ENCODE measurements at places on chromosomes 3 and 15.

GRCh38 chr3:133401374-133402135 is 1.7 kb downstream of the BFSP2 start:
- no peak for DNase-seq

GRCh38 chr15:31089368-31090047 is 12.0 kb downstream of the TRPM1 start:
- no peak for DNase-seq

GRCh38 chr3:179697736-179698332 is 45.0 kb downstream of the USP13 start:
- DNase-seq, result no peak

DNA sequence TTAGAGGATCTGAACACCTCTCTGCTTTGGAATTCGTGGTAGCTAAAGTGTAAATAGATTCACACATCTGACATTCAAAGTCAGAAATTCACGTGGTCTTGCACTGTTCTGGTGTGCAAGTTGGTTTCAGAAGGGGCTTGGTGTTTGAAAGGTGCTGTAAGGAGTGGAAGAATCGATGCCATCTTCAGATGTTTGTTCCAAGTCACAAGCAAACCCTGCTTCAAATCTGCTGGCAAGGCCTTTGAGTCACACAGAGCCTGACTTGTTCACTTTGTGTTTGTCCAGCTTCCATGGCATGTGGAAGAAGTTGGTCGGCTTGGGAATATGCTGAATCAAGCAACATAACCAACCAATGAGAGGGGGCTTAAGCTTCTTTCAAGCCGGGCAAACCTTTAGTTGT is 44.3 kb downstream of the SH3GL3 start:
- DNase-seq, result no peak

- DNase-seq, result no peak
Measured at GRCh38 chr3:111076732-111077131, 5.1 kb downstream of the NECTIN3 start.

DNA sequence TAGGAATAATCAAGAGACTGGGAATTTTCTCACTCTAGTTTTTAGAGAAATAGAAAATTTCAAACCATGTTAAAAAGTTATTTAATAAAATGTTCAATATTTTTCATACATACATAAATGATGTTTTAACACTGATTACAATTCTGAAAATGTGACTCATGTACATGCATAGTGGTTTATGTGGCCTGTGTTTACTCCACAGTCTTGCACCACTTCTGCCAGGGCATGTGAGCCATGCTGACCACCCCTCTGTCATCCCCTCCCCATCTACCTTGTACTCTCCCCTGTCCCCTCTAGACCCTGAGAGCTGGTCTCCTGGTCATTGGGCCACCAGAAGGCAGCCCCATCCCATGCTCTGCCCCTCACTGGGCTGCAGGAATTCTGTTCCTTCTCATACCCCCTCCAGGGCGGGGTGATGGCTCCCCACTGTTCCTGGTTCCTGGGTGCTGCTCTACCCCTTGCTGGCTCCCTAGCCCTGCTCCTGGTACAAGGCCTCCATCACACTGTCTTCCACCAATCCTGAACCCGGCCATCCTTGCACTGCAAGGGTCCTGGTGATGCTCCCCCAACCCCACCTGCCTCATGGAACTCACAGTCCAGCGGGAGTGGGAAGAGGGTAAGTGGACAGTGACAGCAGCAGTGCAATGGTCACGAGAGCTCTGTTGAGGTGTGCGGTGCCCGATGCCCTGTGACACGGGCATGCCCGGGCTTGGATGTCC is 24.2 kb upstream of the SLC41A3 start:
- DNase-seq, result no peak

GRCh38 chr15:75456710-75457109 is 5.2 kb upstream of the SIN3A start:
- DNase-seq, result no peak

DNA sequence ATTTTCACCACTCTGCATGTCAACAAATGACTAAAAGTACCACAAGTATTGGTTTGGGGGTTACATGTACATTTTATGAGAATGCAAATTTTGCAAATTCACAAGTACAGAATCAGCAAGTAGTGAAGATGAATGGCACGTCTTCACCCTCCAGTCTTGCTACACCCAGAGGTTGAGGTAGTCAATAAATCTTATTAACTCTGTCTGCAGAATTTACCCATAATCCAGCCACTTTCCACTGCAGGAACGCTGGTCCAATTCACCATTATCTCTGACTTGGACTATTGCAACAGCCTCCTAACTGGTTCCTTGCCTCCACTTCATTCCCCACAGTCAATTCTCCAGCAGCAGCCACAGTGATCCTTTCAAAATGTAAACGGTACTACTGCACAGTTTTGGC is 10.6 kb downstream of the PSMA4 start:
- no peak for DNase-seq

All from CD4-positive, alpha-beta T cell treated with Interleukin-1 beta for 1 hour (primary cell).